T-cell (primary cell): ENCODE measurements at places on chromosomes 3 and 15.

GRCh38 chr15:66964111-66964738 is 101.2 kb upstream of the SMAD3 start:
- peaks cover 2% of the 10 kb centered on the region for H3K27me3 ChIP-seq
- DNase-seq = no peak
- no peak overlapping the region for H3K4me3 ChIP-seq
- no peak overlapping the region for H3K27ac ChIP-seq
- H3K4me1 ChIP-seq = no peaks in the 10 kb centered on the region
- no peaks in the 10 kb centered on the region for H3K36me3 ChIP-seq

DNA sequence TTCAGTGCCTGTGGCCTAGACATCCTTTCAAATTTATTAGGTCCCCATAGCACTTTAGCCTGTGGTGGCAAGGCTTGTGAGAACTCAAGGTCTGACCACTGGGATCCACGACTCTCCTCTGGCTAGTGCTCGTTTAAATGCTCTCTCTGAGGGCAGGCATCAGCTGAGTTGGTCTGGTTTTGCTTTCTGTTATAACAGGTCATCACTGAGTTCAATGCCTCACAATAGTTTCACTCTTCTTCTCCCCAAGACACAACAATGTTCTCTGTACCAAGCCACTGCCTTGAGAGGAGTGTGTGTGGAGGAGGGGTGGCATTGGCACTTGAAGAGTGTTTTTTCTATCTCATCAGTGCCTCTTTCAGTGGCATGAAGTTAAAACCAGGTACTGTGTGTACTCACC is 7.6 kb downstream of the OR5K4 start:
- no peaks in the 10 kb centered on the region for H3K36me3 ChIP-seq
- no peak overlapping the region for H3K27ac ChIP-seq
- peaks cover 3% of the 10 kb centered on the region for H3K27me3 ChIP-seq
- H3K4me3 ChIP-seq = no peak overlapping the region
- no peaks in the 10 kb centered on the region for H3K4me1 ChIP-seq
- DNase-seq = no peak

DNA sequence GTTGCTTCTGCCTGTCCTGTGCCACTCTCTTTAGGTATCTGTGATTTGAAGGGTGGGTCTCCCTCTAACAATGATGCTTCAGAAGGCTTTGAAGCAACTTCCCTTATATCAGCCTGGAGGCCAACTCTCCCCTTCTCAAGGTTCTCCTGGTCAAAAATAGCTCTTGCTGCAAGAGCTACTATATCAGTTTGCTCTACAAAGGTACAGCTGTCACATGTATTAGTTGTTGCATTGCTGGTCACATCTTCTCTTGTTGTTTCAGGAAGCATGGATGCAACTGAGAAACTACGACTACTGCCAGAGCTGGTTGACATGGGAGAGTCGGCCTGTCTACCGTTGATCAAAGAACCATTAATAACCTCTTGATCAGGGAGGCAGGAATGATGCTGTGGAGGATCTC is 38.3 kb downstream of the USF3 start:
- no peak overlapping the region for H3K4me3 ChIP-seq
- H3K36me3 ChIP-seq = no peaks in the 10 kb centered on the region
- H3K4me1 ChIP-seq = no peaks in the 10 kb centered on the region
- DNase-seq = no peak

DNA sequence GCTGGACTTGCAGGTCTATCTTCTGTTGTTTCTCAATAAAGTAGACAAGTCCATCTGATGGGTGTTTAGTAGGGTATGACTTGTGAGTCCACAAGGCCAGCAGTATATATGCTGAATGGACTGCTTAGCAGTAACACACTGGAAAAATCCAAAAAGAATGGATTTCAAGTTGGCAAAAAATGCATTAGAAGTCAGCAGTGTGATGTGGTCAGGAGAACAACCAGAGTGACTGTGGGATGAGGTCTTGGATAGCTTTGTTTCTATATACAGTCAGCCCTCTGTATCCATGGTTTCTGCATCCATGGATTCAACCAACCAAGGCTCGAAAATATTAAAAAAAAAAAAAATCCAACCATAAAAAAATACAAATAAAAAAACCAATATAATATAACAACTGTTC is 55.8 kb downstream of the LPP start:
- H3K4me3 ChIP-seq = no peak overlapping the region
- no peak overlapping the region for H3K27ac ChIP-seq
- H3K27me3 ChIP-seq = no peaks in the 10 kb centered on the region
- no peak for DNase-seq
- no peaks in the 10 kb centered on the region for H3K36me3 ChIP-seq

DNA sequence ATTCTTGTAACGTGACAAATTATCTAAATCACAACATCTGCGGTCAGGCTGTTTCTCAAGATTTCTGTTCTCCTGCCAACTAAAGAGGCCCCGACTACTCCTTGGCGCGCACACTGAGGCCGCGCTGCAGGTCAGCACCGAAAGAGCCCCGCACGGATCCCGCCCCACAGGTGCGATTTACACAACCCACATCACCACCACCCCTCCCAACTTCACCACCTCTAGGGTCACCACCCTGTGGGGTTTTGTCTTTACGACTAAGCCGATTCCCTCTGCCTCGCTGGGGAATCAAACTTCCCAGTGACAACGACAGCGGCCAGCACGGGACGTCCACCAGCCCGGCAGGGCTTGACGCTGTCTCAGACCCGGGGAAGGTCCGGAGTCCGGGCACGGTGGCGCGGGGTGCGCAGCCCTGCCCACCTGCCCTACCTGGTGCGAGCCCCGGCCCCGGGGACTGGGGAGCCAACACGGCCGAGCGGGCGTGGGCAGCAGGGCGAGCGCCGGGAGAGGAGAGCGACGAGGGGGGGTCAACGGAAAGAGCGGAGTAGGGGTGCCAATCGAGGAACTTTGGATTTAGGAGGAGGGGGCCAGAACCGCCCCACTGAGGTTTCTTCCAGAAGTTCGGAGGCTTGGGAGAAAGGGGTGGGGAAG is 764 bp downstream of the UACA start:
- H3K36me3 ChIP-seq = no peaks in the 10 kb centered on the region
- H3K4me3 ChIP-seq = peak overlapping the region; percentile 48

DNA sequence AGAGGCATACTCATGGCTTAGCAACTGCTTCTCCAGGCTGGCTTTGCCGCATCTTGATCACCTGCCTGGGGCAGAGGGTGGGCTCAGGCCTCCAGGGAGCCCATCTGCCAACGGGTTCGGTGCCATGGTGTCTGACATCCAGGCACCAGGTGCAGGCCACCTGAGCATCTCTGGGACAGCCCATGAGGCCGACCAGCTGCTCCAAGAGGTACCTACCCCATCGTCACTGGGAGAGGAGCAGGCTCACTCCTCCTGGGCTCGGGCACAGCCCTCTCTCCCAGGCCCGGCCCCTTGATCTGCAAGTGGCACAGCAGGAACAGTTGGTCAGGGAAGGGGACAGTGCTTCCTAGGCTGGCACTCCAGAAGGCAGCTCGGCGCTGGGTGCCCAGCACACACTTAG is 21.9 kb downstream of the TPRA1 start:
- H3K36me3 ChIP-seq = peaks cover 14% of the 10 kb centered on the region
- no peak overlapping the region for H3K4me3 ChIP-seq
- H3K27ac ChIP-seq = no peak overlapping the region
- H3K27me3 ChIP-seq = no peaks in the 10 kb centered on the region
- H3K4me1 ChIP-seq = no peaks in the 10 kb centered on the region
- no peak for DNase-seq

DNA sequence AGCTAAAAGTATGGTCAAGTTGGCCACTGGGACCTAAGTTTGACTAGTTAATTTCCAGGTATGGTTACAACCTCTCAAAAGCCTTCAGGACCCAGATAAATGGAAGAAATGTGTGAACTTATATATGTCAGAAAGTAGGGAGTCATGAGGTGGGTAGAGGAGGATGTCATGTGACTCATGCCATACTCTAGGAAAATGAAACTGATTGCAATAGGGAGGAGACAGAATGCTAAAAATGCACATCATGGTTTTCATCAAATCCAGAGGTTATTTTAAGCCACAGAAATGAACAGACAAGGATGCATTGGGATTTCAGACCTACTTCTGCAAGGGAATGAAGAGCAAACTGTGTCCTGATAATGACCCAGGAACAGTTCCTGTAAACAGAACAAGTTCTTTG is 310.0 kb downstream of the EDEM1 start:
- H3K4me1 ChIP-seq = no peaks in the 10 kb centered on the region
- no peak overlapping the region for H3K4me3 ChIP-seq
- no peak for DNase-seq
- H3K36me3 ChIP-seq = no peaks in the 10 kb centered on the region

- H3K27me3 ChIP-seq = peaks cover 29% of the 10 kb centered on the region
- H3K4me3 ChIP-seq = no peak overlapping the region
- no peaks in the 10 kb centered on the region for H3K36me3 ChIP-seq
- peak; percentile 19 for DNase-seq
- H3K27ac ChIP-seq = no peak overlapping the region
- no peaks in the 10 kb centered on the region for H3K4me1 ChIP-seq
Measured at GRCh38 chr15:42133886-42134502, 22.4 kb downstream of the PLA2G4F start.

GRCh38 chr3:195221876-195222617 is 48.9 kb downstream of the XXYLT1 start:
- no peak overlapping the region for H3K27ac ChIP-seq
- DNase-seq = no peak
- peaks cover 5% of the 10 kb centered on the region for H3K4me1 ChIP-seq

GRCh38 chr3:46472736-46473135 is 8.0 kb upstream of the LTF start:
- no peak overlapping the region for H3K27ac ChIP-seq
- H3K4me3 ChIP-seq = no peak overlapping the region
- peaks cover 33% of the 10 kb centered on the region for H3K27me3 ChIP-seq
- H3K4me1 ChIP-seq = no peaks in the 10 kb centered on the region

- H3K27me3 ChIP-seq = no peaks in the 10 kb centered on the region
- no peak for DNase-seq
- peaks cover 9% of the 10 kb centered on the region for H3K4me1 ChIP-seq
- peaks cover 4% of the 10 kb centered on the region for H3K36me3 ChIP-seq
Measured at GRCh38 chr3:72375237-72376076, 472.8 kb downstream of the SHQ1 start.

GRCh38 chr3:132417695-132418411 is 551 bp downstream of the DNAJC13 start:
- no peaks in the 10 kb centered on the region for H3K27me3 ChIP-seq
- H3K36me3 ChIP-seq = no peaks in the 10 kb centered on the region
- DNase-seq = no peak
- H3K4me1 ChIP-seq = peaks cover 13% of the 10 kb centered on the region
- H3K27ac ChIP-seq = peak overlapping the region; percentile 66
- H3K4me3 ChIP-seq = peak overlapping the region; percentile 97

GRCh38 chr3:134366928-134367811 is 7.1 kb downstream of the AMOTL2 start:
- DNase-seq = no peak
- no peak overlapping the region for H3K4me3 ChIP-seq
- H3K4me1 ChIP-seq = peaks cover 16% of the 10 kb centered on the region
- H3K27me3 ChIP-seq = no peaks in the 10 kb centered on the region
- no peaks in the 10 kb centered on the region for H3K36me3 ChIP-seq
- no peak overlapping the region for H3K27ac ChIP-seq

- H3K27ac ChIP-seq = no peak overlapping the region
- H3K36me3 ChIP-seq = no peaks in the 10 kb centered on the region
Measured at GRCh38 chr15:93066224-93066681, 22.8 kb downstream of the RGMA start.

- peaks cover 8% of the 10 kb centered on the region for H3K27me3 ChIP-seq
- H3K4me3 ChIP-seq = no peak overlapping the region
- H3K4me1 ChIP-seq = peaks cover 19% of the 10 kb centered on the region
- no peaks in the 10 kb centered on the region for H3K36me3 ChIP-seq
- no peak overlapping the region for H3K27ac ChIP-seq
- DNase-seq = no peak
Measured at GRCh38 chr15:90681056-90681455, 36.1 kb upstream of the BLM start.

- DNase-seq = no peak
- H3K27me3 ChIP-seq = no peaks in the 10 kb centered on the region
- H3K4me3 ChIP-seq = no peak overlapping the region
- H3K27ac ChIP-seq = no peak overlapping the region
- H3K4me1 ChIP-seq = no peaks in the 10 kb centered on the region
- no peaks in the 10 kb centered on the region for H3K36me3 ChIP-seq
Measured at GRCh38 chr15:75827691-75828090, 15.6 kb upstream of the UBE2Q2 start.
